ENCODE measurements at places on chromosomes 11 and 22.

DNA sequence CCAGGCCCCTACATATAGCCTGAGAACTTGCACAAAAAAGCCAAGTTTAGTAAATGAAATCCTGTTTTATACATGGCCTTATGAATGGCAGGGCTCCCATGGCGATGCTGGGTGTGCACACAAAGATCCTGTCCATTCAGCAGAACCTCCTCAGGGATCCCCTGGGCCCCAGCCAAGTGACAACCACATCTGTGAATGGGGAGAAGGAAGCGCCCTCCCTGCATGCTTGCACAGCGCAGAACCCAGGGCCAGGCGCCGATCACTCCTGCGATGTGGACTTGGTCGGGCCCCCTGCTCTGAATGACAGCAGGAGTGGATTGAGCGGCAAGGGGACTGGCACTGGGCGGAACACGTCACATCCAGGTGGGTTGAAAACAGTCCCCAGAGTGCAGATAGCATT, 4.5 kb upstream of the CDC42EP2 start:
- no peak for DNase-seq

DNA sequence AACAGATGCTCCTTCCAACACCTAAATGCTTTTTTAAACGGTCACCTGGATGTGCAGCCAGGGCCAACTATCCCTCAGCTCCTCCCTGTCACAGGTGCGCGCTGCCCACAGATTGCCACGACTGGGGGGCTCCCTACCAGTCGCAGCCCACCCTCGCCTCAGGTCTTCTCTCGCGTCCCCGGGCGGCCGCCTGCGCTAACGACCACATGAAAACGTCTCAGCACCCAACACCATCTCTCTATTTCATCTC, 469 bp downstream of the ZBED5 start:
- no peak for DNase-seq

GRCh38 chr22:49730656-49731055, 97.0 kb downstream of the BRD1 start:
- DNase-seq = no peak

GRCh38 chr11:35304900-35305460, 114.4 kb downstream of the SLC1A2 start:
- DNase-seq = no peak

DNA sequence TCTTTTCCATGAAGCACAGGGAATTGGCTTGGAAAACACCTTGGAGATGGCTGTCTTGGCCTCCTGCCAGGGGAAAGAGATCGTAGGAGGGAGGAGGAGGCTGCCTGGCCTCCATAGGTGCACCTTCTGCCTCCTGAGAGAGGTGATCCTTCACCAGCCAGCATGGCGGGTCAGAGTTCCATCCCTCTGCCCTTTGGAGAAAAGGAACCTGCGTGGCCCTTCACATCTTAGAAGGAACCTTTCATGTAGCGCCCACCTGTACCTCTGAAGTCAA, 58.2 kb upstream of the DRD2 start:
- DNase-seq = no peak

GRCh38 chr11:117557361-117557760, 229.7 kb downstream of the CEP164 start:
- no peak for DNase-seq

DNA sequence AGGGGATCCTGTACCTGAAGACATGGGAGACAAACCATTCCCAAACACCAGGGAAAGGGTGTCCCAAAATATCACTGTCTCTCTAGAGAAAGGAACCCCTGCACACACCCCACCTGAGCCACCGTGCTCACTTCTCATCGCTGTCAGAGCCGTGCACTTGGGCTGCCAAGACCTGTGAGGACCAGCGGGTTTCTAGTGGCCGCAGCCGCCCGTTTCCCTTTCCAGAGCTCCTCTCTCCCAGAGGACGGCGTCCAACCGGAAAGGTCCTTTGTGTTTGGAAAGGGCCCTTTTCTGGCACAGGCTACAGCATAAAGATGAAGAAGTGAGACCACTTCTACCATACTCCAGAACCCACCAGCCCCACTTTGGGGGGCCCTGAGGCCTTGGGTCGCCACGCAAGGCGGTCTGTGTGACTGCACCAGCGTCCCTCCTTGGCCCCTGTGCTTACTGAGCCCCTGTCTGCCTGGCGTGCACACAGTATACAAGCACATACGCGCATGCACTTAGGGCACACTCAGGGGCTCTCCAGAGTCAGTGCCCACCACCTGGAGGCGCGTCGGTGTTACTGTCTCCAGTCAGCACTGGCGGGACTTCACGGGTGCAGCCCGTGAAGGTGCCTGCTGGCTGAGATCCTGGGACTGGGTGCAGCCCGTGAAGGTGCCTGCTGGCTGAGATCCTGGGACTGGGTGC, 381.8 kb downstream of the TBC1D22A start:
- DNase-seq = no peak

DNA sequence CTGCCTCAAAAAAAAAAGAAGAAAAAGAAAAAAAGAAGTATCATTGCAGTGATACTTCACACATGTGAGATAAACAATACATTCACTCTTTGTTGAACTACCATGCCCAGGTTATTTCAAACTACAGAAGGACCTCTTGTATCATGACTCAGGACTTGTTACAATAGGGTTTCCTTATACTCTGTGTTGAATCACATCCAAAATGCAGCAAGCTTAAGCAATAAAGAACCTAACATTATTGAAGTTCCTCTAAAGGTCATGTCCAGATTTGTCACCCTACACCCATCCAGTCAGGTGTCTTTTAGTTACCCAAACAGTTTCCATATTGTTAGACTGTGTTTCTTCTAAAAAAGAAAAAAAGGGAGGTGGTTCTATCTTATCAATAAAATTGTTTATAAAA, 26.9 kb upstream of the ALKBH3 start:
- no peak for DNase-seq

- no peak for DNase-seq
These were observed 32.2 kb downstream of the RPL3 start for GRCh38 chr22:39287076-39287725.

GRCh38 chr22:24430431-24431308, 3.3 kb downstream of the ADORA2A start:
- no peak for DNase-seq

DNA sequence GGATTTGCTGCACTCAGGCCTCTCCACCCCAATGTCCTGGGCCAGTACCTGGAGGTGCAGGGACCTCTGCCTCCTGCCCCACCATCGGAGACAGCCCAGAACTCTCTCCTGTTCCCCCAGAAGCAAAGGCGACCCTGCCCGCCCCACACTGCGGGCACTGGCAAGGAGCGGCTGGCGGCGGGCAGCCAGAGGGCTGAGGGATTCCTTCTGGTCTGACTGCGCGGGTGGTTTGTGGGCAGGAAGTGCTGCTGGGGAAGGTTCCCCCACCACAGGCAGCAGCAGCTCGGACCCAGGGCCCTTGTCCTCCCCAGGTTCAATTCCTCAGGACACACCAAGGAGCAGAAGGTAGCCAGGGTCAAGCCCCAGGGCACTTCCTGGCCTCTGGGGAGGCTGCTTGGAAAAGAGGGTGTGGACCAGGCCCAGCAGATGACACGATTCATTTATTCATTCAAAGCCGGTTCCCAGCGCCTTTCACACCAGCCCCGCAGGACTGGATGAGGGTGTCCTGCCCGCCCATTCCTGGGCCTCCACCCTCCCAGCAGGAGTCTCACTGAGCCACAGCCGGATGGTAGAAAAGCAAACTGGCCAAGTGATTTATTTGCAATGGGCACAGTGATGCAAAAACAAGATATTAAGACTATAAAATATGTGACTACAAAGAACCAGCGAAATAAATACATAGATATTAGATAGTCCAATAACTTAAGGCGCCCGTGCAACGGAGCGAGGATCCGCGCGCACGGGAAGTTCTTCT, 1.2 kb downstream of the PHLDA2 start:
- DNase-seq = no peak

GRCh38 chr11:44781655-44782054, 54.9 kb downstream of the TSPAN18 start:
- no peak for DNase-seq

DNA sequence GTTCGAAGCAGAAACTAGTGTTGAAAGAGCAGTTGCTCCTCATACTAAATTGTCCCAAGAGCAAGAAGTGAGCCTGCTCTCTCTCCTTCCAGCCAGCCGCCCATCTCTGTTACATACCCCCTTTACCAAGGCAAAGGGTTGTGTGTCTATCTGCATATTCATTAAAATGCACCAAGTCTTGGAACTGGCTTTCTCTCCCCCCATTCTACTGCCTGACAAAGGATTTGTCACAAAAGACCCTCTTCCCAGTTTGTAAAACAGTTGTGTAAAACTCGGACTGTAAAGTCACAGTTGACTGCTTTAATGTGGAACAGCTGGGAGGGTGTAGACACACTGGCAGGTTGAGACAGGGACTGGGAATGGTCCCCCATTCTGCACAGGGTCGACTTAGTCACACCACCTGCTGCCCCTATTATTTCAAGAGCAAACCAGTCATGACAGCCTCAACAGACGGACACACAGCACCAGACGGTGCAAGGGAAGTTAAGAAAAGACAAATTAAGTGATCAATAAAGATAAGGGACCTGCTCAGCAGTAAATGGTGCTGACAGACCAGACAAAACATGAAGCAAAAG, 60.0 kb upstream of the HTATIP2 start:
- no peak for DNase-seq

- DNase-seq = no peak
These were observed 241.6 kb downstream of the DLG2 start for GRCh38 chr11:85385547-85385946.

DNA sequence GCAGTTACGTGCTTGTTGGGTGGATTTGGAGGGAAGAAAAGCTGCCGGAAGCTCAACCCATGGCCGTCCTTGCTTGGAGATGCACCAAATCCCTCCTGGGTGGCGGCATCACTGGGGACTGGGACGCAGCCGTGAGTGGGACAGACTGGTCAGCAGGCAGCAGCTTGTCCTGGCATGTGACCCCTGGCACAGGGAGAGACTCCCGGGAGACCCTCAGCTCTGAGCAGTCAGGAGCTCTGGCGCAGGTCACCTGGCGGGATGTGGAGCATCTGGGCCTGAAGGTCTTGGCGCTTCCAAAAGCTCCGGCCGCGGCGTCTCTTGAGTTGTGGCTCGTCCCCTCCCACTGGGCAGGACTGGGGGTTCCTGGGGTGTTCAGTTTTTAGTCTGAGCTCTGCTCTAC, 26.3 kb downstream of the PTDSS2 start:
- DNase-seq = no peak

GRCh38 chr11:2987881-2988861, 4.0 kb downstream of the NAP1L4 start:
- DNase-seq = no peak

DNA sequence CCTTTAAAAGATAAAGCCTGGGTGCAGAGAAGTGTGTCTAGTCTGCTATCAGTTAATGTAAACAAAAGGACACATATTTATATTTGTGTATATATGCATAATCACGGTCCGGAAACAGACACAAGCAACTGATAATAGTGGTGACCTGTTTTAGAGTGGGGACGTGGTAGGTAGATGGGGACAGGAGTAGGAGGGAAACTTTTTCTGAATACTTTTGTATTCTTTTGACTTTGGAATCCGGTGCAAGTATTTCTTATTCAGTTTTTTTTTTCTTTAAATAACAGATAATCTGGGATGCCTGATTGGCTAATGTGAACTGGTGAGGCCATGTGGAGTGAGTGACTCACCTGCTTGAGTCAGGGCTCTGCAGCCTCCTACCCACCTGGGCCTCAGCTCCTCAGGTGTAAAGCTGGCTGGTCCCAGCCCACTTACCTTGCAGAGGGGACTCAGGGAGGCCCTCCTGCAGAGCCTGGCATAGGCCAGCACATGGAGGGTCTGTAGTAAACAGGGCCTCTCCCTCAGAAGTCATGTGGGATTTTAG, 15.3 kb downstream of the MICAL2 start:
- DNase-seq = no peak

DNA sequence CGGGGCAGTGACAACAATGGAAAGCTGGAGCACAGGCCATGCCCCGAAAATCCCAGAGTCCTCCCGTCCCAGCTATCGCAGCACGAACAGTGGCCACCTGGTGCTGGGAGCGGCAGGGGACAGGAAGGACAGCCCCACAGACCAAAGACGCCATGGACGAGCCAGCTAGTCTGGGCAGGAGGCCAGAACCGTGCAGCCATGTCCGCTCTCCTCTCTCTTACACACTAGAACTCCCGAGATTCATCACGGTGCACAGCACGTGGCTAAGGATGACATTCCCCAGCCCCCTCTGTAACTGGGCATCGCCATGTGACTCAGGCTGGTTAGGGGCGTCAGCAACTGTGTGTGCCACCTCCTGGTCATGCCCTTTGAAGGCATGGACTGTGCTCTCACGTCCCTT, 4.6 kb downstream of the CDPF1 start:
- no peak for DNase-seq

DNA sequence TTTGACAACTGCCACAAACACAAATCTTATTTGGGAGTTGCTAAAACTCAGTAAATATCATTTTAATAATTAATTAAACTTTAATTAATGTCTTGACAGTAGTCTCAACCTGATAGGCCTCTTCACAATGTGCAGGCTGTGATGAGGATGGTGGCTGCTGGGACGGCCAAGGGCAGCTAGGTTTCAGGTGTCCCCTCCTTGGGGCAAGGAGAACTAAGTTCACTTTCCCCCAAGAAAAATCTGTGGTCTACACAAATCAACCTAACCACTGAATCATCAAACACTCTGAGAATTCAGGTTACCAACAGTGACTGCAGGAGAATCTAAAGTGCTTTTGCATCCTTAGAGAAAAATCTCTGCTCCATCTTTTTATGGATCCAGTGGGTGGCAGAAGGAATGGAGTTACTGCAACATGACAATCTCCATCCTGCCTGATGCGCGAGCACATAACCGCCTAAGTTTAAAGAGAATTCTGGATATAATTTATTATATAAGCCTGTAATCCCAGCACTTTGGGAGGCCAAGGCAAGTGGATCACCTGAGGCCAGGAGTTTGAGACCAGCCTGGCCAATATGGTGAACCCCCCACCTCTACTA, 289.7 kb downstream of the KIRREL3 start:
- no peak for DNase-seq

GRCh38 chr22:27331526-27332281, 469.9 kb downstream of the MN1 start:
- no peak for DNase-seq

- no peak for DNase-seq
These were observed 152.9 kb upstream of the GRIA4 start for GRCh38 chr11:105456950-105457349.

DNA sequence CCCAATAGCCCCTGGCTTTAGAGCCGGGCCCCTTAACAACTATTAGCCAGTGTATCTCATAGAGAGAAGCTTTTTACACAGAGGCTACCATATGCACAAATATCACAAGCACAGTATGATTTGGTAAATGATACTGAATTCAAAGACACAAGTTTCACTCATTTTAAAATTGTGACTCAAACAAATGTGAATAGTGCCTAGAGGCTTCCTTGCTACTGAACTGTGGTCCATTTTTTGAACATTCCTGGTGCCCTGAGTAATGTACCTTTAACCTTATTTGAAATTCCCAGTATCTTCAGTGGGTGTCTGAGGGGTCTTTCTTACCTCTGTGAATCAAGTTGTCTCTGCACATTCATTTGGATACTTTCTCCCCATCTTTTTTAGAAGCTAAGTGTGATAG, 156.2 kb downstream of the MAML2 start:
- no peak for DNase-seq

GRCh38 chr11:116916886-116917285, 79.5 kb upstream of the APOA1 start:
- no peak for DNase-seq

Measured in HS-27A (cell line).